ENCODE measurements at places on chromosomes 7 and 10.
A peak's percentile ranks its signal among the peaks of the same experiment; 100 is the strongest.

DNA sequence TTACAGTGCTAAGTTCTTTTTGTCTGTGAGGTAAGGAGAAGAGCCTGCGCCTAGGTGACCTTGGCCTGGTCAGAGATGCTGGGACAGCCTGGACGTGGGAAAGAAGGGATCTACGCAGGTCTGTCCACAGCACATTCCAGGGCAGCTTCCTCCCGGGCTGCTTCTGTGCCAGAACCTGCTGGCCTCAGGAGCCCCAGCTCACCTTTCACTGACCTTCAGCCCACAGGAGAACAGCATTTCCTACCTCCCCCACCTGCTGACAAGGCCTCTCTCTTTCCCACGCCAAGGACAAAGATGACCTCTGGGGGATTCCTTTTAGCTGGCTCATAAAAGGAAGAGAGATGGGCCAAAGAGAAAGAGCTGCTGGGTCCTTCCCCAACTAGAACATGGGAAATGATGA, 260.6 kb downstream of the KCNMA1 start:
- no peak for DNase-seq

DNA sequence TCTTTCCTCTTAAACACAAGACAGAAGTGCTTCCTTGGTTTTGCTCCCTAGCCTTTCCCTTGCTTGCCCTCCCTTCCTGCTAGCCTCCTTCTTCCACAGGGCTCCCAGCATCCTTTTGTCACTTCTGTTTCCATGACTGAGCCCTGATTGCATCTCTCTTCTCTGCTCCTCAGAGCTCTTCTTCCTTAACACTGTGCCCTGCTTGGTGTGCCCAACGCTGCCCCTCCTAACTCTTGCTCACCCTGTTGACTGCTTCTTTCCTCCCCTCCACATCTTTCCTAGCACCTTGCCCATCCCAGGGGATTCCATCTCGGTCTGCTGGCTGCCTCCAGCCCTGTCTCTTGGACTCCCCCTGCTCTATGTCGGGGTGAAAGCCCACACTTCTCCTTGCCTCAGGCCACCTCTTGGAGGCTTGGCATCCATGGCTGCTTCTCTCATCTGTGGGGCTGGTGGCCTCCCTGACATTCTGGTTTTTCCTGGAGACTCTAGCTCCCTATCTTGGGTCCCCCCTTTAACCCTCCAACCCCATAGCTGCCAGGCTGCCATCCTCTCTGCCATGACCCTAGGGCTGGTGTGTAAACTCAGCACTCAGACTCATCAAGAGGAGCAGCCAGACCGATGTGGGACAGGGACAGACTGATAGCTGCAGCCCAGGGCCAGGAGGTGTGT, 5.8 kb downstream of the IGFBP1 start:
- no peak for DNase-seq

DNA sequence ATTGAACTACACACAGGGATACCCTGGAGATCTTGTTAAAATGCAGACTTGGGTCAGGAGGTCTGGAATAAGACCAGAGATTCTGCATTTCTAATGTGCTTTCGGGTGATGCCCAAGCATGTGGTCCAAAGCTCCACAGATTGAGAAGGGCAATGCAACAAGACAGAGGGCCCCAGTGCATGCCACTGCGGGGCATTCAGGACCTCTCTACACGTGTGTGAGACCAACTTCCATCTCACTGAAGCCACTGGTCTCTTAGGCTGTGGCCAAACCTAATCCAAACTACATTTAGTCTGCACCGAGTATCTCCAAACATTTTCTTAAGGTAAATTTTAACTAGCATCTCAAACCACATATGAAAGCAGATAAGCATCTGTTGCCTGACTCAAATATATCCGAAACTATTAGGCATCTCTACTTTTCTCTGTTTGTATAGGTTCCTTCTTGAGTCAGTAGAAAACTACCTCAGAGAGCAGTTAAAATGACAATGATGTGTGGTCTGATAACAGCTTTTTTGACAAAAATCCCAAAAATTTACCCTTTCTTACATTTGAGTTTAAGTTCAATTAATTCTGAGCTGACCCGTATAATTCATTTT, 107.5 kb downstream of the ELMO1 start:
- no peak for DNase-seq

DNA sequence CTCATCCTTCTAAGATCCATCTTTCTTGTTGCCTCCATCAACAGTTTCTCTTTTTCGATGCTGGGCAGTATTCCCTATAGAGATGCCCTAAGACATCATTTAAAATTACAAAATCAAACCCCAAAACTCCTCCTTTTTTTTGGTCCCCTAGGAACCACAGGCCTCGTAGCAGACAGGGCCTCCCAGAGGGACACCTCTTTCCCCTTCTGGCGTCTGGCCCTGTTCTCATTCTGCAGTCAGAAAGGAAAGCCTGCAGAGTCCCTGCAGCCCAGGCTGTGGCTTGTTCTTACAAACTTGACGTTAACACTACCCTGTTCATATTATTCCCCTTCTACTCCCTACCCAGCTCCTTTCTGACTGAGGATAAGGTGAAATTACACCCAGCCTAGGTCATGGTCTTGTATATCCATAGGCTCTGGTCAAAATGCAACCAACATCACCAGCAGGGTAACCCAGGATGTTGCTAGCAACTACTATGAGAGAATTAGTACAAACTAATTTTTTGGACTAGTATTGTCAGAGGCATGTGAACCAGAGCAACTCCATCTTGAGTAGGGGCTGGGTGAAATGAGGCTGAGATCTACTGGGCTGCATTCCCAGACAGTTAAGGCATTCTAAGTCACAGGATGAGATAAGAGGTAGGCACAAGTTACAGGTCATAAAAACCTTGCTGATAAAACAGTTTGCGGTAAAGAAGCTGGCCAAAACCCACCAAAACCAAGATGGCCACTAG, 3.5 kb upstream of the EPHA1 start:
- DNase-seq = no peak

GRCh38 chr7:127029823-127030222, 222.9 kb downstream of the GRM8 start:
- no peak for DNase-seq

DNA sequence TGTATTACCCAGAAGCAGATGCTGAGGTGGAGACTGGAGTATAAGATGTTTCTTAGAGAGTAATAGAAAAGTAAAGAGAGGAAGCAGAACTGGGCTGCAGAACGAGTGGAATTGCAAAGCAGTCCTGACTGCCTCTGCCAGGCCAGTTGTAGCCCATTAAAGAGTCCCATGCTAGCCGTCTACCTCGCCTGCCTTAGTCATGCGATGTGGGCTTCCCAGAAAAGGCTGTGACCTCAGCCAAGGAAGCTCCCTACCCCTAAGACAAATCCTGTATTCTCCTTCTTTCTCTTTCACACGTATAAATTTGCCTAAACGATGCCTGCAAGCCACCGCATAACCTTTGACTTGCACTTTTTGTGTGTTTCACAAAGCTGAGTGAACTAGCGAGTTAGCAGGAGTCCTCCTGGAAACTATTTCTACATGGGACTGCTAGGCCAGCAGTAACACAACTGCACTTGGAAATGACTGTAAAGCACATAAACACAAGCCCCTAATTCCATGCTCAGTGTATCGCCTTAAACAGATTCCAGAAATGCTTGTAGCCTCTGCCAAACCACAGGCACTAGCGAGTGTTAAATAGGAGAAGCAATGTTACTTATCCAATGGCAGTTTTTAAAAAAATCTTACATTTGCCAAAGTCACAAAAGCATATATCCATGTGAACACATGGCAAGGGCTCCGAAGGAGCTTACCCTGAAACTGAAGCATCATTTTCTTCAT, 47.4 kb upstream of the GNAI1 start:
- peak; percentile 59 for DNase-seq
